ENCODE measurements at places on chromosomes 2 and 18.

- no peak for DNase-seq
Observed at GRCh38 chr18:58227361-58227930, 183.4 kb downstream of the NEDD4L start.

- DNase-seq = no peak
Observed at GRCh38 chr18:77087393-77088141, 45.0 kb downstream of the MBP start.

- no peak for DNase-seq
Observed at GRCh38 chr2:12017499-12018157, 271.2 kb downstream of the LPIN1 start.

DNA sequence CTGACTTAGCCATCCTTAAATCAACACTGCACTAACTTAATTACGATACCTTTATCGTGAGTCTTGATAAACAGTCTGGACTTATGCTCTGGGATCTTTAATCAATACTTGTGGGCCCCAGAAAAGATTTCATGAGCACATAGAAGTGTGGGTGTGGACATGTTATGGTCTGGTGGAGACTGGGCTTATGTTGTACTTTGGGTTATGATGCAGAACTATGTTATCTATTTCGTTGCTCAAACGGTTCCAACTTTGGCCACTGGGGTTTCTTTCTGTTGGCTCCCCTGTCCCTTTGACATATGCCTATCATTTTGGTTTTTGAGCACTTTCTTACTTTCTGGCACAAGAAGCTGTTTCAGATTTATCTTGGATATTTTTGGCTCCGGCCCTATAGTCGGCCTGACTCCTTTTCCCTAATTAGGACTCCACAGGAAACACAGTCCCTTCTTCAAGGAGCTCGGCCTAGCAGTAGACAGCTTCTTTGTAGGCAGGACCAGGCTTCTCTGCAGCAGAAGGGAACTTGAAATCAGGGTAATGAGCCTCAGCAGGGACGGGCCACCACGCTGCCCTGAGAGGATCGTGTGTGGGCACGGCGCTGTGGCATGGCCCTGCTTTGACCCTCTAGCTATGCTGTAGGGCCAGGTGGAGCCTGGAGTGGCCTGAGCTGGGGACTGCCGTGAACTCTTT lies 54.6 kb upstream of the TXNDC2 start:
- no peak for DNase-seq

DNA sequence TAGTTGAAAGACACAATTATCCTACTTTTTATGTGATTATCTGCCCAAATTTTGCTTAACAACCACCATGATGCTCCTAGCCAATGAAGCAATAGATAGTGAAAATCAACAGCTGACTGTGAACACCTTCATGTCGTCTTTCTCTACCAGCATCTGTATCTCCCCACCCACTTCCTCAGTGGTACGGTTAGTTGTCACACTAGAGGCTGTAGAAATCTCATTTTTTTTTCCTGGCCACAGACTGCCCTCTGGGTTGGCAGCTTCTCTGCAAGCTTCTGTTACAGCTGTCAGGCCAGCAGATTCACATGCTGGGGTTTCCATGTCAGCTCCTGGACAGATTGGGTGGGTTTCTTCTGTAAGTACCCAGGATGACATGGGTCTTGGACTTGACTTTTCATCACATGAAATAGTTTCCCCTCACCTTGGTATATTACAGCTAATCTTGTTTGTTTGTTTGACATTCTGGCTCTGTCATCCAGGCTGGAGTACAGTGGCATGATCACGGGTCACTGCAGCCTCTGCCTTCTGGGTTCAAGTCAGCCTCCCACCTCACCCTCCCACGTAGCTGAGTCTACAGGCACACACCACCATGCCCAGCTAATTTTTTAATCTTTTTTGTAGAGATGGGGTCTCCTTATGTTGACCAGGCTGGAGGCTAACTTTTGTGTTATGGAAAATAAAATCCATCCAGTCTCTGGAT lies 24.3 kb downstream of the STAT4 start:
- no peak for DNase-seq

DNA sequence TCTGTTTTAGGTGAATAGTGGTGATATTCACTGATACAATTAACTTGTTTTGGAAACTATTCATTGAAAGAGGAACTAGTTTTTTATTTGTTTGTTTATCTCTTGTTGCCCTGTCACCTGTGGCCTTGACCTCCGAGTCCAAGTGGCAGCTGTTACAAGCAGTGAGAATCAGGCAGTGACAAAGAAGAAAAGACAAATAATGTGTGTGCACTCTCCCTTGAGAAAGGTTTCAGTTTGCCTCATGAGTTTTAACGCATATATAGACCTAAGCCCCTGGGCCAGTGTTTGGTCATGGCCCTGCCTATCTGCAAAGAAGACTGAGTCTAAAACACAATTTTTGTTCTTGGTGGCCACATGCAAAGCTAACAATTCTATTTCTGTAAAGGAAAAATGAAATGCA lies 15.3 kb downstream of the KYNU start:
- no peak for DNase-seq

GRCh38 chr18:50013363-50014138 lies 181.4 kb downstream of the MYO5B start:
- DNase-seq = no peak

DNA sequence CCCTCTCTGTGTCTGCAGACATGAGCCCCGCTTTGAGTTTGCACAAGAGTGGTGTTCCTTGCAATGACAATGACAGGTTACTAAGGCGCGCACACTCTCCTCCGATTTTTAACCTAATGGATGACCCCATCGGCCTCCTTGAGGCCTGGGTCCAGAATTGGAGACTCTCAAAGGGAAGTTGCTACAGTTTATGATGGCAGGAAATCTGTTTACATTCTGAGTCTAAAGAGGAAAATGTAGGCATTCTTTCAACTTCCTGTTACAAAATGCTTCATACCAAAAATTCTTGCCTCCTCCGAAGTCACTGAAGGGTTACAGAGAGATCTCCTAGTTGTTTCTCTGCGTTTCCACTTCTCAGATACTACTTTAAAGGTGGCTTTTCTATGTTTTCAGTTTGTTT lies 225.3 kb upstream of the AGAP1 start:
- DNase-seq = no peak

Data from left lobe of liver (tissue), 2 donors.